Fibroblast of skin of left quadriceps (primary cell): ENCODE measurements at places on chromosomes 16 and 17.

DNA sequence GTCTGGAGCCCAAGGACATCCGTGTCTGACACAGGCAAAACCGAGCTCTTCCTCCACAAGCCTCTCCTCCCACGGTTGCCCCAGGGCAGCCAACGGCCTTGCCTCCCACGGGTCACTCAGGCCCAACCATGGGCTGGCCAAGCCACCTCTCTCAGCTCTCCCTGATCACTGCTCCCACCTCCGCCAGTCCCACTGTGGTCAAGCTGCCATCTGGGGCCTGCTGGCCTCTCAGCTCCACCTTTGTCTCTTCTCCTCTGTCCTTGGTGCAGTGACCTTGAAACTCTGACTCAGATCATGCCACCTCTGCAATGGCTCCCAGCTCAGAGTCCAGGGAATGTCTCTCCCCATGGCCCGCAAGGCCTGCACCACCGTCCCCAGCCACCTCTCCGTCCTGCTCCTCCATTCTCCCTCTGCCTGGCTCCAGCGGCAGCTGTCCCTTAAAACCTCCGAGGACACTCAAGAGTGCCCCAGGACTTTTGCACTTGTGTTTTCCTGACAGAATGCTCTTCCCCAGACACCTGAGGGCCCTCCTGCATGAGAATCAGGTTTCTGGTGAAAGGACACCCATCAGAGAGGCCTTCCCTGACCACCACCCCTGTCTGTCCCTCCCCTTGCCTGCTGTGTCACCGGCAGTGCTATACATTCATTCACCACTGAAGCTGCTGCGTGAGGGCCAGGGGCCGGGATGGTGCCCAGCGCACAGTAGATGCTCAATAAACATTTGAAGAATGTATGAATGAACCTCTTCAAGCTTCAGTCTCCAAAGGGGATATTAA, 19.3 kb downstream of the PEMT start:
- DNase-seq = no peak

GRCh38 chr16:19831678-19832077, 53.0 kb downstream of the GPRC5B start:
- DNase-seq = peak; percentile 14

DNA sequence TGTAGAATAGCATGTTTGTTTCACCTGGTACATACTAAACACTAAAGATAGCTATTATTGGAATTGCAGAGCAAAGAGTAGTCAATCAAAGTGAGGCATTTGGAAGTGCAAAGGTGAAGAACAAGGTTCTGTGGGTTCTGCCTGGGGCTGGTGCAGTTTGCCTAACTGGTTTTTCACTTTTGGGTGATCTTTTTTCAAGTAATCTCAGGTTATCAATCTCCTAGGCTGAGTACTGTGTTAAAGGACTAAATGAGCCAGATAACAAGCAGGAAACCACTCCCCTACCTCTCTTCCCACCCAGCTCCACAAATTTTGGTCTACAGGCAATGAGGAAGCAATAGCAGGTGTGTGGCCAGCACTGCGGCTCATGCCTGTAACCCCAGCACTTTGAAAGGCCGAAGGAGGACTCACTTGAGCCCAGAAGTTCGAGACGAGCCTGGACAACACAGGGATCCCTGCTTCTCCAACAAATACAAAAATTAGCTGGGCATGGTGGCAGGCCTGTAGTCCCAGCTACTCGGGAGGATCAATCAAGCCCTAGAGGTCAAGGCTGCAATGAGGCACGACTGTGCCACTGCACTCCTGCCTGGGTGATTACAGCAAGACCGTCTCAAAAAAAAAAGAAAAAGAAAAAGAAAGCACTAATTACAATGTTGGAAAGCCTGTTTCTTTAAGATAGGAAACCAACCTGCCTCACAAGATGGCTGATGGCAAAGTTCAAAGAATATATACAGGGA, 2.0 kb upstream of the NTAN1 start:
- no peak for DNase-seq

GRCh38 chr16:79716645-79717332, 116.3 kb upstream of the MAF start:
- DNase-seq = no peak

DNA sequence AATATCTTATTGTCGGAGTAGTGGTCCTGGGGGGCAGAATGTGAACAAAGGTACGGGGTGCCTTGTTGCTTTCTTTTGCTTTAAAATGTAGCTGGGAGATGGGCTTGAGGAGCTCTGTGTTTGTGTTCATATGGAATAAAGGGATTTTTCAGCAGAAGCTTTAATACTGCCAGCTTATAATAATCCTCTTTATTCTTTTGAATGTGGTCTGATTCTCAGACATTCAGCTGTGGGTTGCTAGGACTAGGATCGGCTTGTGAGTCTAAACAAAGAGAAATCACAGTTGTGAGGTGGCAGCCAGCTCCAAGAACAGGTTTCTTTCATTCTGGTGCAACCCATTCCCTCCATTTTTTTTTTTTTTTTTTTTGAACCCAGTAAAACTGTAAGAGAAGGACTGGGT, 7.2 kb downstream of the MRPL58 start:
- DNase-seq = no peak

GRCh38 chr16:62872339-62872738, 836.1 kb upstream of the CDH8 start:
- DNase-seq = no peak

DNA sequence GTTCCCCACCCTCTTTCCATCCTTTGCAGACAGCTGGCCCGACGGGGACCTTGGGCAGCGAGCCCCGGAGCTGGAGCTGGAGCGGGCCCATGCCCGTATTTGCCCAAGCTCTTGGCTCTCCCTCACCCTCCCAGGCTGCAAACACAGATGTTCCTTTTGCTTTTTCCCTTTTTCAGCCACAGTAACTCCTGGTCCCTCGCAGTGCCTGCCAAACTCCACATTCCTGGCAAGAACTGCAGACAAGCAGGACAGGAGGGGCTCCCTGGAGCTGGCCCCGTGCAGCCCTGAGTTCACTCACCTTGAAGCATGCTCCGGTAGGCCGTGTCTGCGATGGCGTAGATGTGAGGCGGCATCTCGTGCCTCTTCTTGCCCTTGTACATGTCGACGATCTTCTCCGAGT, 33.9 kb downstream of the MYH11 start:
- no peak for DNase-seq

- no peak for DNase-seq
These were observed 220.7 kb upstream of the KCNJ16 start for GRCh38 chr17:69854225-69854780.

DNA sequence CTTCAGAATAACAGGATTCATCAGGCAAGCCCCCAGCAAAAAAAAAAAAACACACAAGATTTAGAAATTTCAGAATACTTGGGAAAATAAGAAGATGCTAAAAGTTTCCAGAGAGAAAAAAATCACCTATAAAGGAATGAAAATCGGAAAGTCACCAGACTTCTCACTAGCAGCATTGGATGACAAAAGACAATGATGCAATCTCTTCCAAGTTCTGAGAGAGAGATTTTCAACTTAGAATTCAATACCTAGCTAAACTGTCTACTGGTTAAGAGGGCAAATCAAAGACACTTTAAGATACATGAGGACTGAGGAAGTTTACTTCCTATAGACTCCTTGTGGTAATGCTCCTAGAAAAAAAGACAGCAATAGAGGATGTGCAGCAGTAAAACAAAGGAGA, 23.9 kb upstream of the TNS4 start:
- DNase-seq = no peak

DNA sequence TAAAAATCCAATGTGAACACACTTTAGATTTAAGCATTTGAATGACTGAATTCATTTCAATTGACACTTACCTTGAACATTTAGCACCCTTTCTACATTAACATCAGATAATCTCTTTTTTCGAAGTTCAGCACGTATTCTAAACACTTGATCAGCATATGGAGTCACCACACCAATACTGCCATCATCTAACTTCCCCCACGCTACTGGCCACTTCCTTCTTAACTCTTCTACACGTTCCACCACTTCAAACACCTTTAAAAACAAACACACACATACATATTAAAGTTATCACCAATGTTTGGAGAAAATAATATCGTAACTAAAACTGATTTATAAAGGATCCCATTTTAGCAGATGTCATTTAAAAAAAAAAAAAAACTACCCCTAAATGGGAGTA, 93.5 kb downstream of the CACNG1 start:
- no peak for DNase-seq

DNA sequence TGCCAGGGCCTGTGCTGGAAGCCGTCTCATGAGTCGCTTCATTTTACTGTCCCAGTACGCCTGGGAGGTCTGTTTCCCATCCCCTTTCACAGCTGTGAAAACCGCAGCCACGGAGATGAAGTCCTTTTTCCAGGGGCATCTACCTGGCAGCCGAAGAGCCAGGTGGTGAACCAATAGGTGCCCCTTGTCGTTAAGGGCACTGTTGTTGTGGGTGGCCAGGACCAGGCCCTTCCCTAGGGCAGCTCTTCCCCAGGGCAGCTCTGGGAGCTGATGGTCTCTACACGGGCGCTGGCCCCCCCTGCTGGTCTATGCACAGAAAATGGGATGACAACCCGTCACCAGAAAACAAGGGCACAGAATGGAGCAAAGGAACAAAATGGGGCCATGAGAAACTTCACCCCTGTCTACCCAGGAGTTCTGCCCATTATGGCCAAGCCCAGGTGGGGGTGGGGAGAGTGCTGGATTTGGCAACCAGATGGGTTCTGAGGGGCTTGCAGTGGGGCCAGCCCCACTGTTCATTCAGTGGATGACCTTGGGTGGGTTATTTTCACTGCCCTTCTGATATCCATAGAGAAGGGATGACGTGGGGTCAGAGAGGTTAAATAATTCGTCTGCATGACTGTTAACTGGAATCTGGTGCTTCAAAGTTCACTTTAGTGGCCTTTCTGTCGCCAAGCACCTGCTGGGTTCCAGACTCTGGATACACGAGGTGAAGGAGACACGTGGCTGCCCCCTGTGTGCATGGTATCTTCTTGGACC, 11.5 kb downstream of the RMI2 start:
- no peak for DNase-seq

DNA sequence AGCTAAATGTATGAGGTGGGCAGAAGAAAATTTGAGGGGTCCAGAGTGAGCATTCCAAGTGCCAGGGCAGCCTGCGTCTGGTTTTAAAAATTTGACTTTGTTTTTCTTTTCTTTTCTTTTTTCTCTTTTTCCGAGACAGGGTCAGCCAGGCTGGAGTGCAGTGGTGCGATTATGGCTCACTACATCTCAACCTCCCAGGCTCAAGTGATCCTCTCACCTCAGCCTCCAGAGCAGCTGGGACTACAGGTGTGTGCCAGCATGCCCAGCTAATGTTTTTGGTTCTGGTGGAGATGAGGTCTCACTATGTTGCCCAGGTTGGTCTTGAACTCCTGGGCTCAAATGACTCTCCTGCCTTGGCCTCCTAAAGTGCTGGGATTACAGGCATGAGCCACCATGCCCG, 15.6 kb downstream of the SMPD3 start:
- DNase-seq = no peak

DNA sequence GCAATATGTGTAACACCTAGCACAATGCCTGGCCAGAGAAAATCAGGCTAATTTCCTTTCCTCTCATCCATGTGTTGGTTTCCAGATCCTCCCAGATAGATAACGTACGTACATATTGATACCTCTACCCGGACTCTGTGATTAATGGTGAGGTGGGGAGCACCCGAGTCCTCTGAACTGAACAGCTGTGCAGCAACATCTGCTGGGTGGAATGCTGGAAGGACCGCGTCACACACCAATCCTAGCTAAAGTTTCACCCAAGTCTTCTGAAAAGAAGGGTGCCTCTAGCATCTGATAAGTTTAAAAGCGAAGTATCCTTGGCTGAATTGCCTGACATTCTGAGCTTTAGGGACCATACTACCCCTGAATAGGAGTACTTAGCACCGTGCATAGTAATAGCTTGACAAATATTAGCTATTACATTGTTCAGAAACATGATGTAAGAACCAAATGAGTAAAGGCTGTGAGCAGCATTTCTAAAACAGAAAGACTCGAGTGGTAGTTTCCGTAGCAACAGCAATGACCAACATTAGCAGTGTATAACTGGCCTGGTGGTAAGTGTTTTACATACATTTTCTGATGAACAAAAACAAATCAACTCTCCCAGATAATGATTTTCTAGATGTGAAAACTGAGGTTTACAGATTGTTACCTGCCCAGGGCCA, 91.4 kb downstream of the SYCE1L start:
- no peak for DNase-seq

DNA sequence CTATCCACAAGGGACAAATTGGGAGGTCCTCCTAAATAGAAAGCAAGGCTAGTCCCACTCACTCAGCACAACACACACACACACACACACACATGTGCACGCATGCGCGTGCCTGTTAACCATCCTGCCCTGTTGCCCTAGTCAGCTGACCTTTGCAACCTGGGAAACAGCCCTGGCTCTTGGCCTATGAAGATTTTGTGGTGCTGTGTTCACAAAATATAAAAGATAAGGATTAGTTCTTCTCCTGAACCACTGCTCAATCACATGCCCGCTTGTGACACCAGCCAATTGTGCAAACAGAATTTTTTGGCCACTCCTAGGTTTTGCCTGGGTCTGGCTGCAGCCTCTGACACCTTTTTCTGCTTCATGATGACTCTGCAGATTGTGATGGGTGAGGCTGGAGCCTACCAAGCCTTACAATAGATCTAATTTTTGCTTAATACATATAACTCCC, 3.3 kb upstream of the CES1 start:
- no peak for DNase-seq

DNA sequence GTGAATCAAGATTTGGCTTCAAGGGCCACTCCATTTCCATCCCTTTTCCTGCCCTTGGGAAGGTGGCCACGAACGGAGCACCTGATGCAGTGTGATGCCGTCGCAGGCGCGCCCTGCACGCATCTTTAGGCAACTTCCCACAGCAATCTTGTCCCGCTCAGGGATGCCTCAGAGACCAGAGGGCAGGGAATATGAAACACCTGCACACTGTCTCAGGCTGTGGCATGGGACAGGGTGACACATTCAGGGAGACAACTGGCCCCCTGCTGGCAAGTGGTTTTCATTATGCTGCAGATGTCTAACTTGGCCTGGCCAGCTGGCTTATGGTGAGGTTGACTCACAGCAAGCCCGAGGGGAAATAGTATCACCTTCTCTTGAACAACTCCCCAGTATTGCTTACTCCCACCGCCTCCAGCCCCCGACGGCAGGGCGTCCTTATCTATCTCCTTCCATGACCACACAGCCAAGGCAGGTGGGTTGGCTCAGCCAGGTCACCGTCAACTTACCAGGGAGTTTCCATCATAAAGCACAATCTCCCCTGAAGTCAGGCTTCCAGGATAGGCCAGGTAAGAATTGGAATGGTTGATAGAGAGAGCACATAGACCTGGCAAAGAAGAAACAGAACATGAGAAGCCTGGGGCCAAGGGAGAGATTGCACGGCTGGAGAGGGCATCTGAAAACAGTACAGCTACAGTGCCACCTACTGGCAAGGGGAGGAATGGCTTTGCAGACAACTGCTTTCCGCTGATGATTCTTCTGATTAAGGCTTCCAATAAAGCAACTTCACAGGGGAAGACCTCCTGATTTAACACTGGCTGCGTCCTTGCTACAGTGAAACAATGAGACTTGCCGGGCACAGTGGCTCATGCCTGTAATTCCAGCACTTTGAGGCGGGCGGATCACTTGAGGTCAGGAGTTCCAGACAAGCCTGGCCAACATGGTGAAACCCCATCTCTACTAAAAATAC, 21.1 kb downstream of the WIPI1 start:
- peak; percentile 42 for DNase-seq
